ENCODE measurements at places on chromosomes 1 and 21.

DNA sequence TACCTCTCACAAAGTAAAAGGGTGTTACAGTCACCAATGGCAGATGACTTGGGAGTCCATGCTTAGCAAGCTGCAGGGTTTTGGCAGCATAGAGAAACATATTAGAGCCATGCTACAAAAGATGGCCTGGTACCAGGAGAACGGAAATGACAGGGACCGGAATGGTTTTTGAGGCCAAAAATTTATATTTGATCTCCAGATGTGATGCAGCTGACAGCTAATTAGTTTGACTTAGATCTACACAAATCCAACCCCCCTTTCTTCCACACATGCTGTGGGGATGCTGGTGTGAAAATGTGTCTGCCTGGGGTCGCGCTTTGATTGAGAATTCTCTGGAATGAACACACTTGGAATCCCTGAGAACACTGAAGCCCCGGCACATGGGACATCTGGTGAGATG, 26.5 kb downstream of the SYF2 start:
- no peak for DNase-seq

DNA sequence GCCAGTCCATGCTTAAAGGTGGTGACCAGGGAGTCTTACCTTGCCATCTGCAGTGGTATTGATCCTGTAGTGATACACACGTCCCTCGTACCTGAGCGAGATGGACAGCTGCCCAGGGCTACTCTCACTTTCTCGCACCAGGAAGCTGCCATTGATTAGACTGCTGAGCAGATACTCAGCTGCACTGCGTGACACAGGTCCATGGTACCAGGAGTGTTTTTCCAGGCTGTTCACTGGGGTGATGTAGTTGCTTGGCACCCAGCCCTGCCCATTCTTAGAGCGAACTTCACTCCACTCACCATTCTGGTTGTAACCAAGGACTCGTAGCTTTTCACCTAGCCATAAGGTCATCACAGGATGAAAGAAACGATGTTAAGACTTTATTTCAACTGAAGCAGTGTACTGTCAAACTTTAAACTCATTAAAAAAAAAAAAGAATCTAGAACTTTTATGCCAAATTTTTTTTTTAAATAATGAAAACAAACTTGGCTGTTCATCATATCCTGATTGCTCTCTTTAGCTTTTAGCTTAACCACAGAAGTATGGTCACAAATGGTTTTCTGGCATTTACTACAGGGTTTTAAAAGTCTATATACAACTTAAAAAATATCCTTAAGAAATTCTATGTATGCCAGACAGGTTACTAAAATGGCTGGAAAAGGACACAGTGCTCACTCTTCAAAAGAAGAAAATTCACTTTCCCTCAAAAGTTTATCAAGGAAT, 44.6 kb downstream of the TOR3A start:
- DNase-seq: no peak

DNA sequence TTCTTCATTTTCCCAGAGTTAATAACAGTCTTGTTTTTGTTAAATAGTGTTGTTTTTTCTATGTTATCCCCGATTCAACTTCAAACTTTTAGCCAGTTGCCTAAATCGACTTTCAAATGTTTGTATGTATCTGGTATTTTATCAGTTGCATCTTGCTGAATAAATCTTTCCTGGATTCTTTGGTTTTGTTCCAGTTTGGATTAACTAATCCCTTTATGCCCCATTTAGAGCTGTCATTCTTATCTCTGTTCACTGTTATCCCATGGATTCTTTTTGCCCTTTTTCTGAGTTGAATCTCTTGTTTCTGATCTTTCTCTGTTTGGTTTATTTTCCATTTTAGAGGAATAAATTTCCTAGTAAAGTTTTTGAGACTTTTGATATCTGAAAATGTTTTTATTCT, 31.1 kb upstream of the PTCH2 start:
- no peak for DNase-seq

DNA sequence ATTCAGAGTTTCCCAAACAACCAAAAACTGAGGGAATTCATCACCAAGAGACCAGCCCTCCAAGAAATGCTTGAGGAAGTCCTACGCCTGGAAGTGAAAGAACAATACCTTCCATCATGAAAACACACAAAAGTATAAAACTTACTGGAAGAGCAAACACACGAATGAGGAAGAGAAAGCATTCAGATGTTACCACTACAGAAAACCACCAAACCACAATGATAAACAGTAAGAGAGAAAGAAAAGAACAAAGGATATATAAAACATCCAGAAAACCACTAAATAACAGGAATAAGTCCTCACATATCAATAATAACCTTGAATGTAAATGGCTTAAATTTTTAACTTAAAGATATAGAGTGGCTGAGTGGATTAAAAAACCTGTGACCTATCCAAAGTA, 58.5 kb upstream of the BCL10 start:
- DNase-seq: no peak

GRCh38 chr1:37305841-37306240, 168.5 kb upstream of the ZC3H12A start:
- no peak for DNase-seq

GRCh38 chr1:116502671-116503314, 68.0 kb downstream of the CD58 start:
- DNase-seq: no peak

DNA sequence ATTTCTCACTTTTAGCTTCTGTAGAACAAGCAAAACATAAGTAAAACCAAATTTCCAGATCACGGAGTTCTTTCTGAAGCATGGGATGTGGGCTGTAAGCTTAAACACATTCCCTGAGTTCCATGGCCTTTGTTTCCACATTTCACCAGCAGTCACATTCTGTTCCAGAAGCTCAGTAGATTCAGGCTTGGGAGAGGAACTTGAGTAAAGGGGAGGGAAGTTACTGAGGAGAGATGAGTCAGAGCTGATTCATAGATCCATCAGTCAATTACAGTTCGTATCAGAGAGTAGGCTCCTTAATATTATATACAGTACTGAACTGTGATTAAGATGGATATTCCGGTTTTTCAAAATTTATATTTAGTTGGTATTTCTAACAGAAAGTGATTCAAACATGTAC, 614.3 kb downstream of the NCAM2 start:
- DNase-seq: peak; percentile 51

- no peak for DNase-seq
Measured at GRCh38 chr1:179053486-179053885, 27.8 kb downstream of the FAM20B start.

- no peak for DNase-seq
Measured at GRCh38 chr1:25794325-25794724, 5.7 kb upstream of the SELENON start.
